Thyroid gland (tissue), 4 donors: ENCODE measurements at places on chromosomes 11 and 22. TPM values are rescaled to one million over a fixed set of nuclear protein-coding genes. Genes with fewer than 3 reads are reported as not detected.

- H3K27ac ChIP-seq, result no peak overlapping the region
- no peaks in the 10 kb centered on the region for H3K36me3 ChIP-seq
- DNase-seq, result no peak
- no peaks in the 10 kb centered on the region for H3K4me1 ChIP-seq
- H3K27me3 ChIP-seq, result no peaks in the 10 kb centered on the region
These were observed 54.8 kb upstream of the SPON1 start for GRCh38 chr11:13907678-13908077.

DNA sequence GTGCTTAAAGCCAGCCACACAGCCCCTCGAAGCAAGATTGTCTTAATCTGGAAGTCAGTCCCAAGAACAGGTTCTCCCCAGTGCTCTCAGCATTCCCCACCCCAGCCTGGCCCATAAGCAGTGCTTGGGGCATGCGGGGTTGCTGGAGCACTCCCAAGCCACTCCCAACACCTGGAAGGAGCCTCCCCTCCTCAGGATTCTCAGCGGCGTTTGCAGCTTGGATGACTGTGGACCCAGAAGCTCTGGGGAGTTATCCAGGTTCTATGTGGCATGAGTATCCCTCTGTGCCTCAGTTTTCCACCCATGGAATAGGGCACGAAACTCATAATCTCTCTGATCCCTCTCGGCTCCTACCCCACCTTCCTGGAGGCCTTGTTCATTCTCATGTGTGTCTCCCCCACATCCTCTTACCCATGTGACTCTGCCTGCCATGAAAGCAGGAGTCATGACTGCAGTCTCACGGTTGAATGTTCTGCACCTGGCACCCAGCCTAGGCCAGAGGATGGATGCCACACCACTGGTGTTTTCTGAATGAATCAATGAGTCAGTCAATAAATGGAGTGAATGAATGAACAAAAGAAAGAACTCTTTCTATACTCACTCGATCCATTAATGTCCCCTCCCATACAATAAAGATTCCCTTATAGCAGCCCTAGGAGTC, 33.4 kb upstream of the WNT7B start:
- no peak overlapping the region for H3K4me3 ChIP-seq
- peaks cover 40% of the 10 kb centered on the region for H3K4me1 ChIP-seq
- no peaks in the 10 kb centered on the region for H3K36me3 ChIP-seq

DNA sequence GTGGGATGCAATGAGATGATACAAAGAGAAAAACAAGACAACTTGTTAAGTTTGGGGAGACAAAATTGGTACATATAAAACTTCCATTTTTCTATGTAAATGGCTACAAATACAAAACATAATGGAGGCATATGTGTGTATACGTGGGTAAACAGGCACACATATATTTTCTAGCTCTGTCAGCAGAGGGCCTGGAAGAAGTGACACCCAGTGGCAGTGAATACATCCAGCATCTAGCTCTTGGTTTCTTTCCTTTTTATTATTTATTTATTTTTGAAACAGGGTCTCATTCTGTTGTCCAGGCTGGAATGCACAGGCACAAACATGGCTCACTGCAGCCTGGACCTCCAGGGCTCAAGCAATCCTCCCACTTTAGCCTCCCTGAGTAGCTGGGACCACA, 5.0 kb upstream of the RASL10A start:
- no peak overlapping the region for H3K4me3 ChIP-seq
- DNase-seq, result no peak
- no peaks in the 10 kb centered on the region for H3K36me3 ChIP-seq
- H3K27ac ChIP-seq, result no peak overlapping the region
- no peaks in the 10 kb centered on the region for H3K27me3 ChIP-seq
- H3K4me1 ChIP-seq, result peaks cover 4% of the 10 kb centered on the region

GRCh38 chr22:37059876-37060449, 8.4 kb downstream of the KCTD17 start:
- no peaks in the 10 kb centered on the region for H3K4me1 ChIP-seq
- no peaks in the 10 kb centered on the region for H3K36me3 ChIP-seq
- no peak overlapping the region for H3K4me3 ChIP-seq
- no peak overlapping the region for H3K27ac ChIP-seq

GRCh38 chr11:133809569-133810491, 35.5 kb downstream of the SPATA19 start:
- no peaks in the 10 kb centered on the region for H3K4me1 ChIP-seq
- no peaks in the 10 kb centered on the region for H3K27me3 ChIP-seq
- no peak overlapping the region for H3K27ac ChIP-seq
- DNase-seq, result no peak

- no peak overlapping the region for H3K27ac ChIP-seq
- no peak overlapping the region for H3K4me3 ChIP-seq
- peaks cover 4% of the 10 kb centered on the region for H3K4me1 ChIP-seq
- peak; percentile 81 for DNase-seq
- H3K36me3 ChIP-seq, result no peaks in the 10 kb centered on the region
These were observed 14.4 kb upstream of the SERPINH1 start for GRCh38 chr11:75547617-75548058.

DNA sequence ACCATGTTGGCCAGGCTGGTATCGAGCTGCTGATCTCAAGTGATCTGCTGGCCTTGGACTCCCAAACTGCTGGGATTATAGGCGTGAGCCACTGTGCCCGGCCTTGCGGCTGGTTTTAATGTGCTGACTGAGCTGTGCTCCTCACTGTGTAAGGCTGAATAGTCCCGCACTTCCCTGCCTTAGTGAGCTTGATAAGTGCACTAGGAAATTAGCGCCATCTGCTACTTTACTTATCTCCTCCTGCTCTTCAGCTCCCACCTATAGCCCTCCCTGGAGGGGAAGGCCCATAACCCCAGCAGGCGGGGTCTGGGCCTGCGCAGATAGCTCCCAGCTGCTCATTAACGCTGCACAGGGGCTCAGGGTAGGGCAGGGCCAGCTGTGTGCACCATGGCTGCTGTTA, 49.4 kb downstream of the CLMP start:
- no peak for DNase-seq
- H3K27ac ChIP-seq, result no peak overlapping the region
- H3K4me1 ChIP-seq, result peaks cover 7% of the 10 kb centered on the region
- no peak overlapping the region for H3K4me3 ChIP-seq
- no peaks in the 10 kb centered on the region for H3K36me3 ChIP-seq

DNA sequence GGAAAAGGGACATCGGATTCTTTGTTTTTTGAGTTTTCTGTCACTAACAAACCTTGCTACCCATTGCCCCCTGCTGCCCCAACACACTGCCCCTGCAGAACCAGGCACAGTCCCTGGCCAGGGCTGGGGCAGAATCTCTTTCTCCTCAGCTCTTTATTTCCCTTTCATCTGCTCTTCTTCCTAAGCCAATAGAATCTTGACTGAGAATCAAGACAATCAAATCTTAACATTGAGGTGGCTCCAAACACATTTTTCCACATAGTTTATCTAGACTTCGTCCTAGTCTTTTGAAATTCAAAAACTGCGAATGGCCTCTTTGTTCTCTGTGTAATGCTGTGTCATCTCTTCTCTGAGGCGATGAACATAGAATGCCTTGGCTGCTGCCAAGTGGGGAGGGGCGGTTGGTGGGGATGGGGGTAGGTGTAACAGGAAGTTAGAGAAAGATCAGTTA, 16.1 kb upstream of the NTM start:
- H3K27me3 ChIP-seq, result no peaks in the 10 kb centered on the region
- no peaks in the 10 kb centered on the region for H3K36me3 ChIP-seq
- H3K4me3 ChIP-seq, result no peak overlapping the region
- DNase-seq, result no peak
- no peak overlapping the region for H3K27ac ChIP-seq

DNA sequence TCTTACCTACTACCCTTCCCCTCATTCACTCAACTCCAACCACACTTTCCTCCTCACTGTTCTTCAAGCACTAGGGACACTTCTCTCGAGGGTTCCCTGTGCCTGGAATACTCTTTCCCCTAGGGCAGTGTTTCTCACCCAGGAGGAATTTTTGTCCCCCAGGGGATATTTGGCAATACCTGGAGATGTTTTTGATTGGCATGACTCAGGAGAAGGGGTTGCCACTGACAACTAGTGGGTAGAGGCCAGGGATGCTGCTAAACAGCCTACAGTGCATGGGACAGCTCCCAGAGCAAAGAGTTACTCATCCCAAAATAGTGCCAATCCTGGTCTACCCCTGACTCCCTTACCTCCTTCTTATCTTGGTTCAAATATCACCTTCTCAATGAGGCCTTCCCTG, 40.0 kb downstream of the BTG4 start:
- no peak overlapping the region for H3K27ac ChIP-seq
- H3K4me3 ChIP-seq, result no peak overlapping the region
- no peak for DNase-seq
- H3K27me3 ChIP-seq, result no peaks in the 10 kb centered on the region
- H3K36me3 ChIP-seq, result no peaks in the 10 kb centered on the region

DNA sequence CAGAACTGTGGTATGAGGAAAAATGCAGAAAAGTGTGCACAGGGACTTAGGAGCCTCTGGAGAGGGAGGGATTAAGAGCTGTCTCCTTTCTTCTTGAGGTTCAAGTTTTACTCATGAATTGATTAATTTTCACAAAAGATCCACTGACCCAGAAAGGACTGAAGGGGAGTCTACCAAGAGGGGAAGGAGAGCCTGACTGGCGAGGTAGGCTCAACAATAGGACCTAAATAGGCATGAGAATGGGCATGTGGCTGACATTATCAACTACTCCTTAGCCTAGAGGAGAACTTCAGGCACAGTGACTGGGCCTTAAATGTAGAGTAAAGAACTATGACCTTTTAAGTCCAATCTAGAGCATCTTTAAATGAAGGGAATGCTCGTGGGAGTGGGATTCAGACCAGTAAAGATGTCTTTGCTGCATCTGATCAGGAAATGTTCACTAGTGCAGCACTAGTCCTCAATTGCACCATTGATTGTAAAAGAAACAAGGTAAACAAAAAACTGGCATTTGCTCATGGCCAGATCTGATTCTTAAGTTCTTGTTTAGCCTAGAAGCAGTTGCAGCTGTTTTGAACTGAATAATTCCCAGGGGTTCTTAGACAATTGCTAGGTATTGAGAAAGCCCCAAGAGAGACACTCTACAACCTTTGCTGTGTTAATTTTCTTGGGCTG, 135.6 kb downstream of the RAB38 start:
- H3K36me3 ChIP-seq, result no peaks in the 10 kb centered on the region
- no peak overlapping the region for H3K27ac ChIP-seq
- H3K4me3 ChIP-seq, result no peak overlapping the region

DNA sequence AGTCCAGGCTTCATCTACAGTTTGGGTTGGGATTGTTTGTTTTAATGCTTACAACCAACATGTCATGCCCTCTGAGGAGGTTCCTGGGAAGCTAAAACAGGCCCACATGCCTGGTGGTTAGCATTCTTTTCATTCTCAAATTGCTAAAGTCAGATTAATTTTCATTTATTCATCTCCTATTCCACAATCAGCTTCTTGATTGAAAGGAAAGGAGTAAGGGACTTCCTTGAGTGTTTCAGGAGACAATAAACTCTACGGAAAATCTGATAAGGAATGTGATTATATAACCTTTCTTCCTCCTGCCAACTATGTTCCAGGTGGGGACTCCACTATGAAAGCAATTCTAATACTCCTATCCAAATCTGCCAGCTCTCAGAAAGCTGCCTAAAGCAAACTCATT, 30.8 kb downstream of the MRTFA start:
- H3K27ac ChIP-seq, result peak overlapping the region; percentile 78
- no peaks in the 10 kb centered on the region for H3K36me3 ChIP-seq
- H3K27me3 ChIP-seq, result no peaks in the 10 kb centered on the region
- no peak overlapping the region for H3K4me3 ChIP-seq
- peaks cover 66% of the 10 kb centered on the region for H3K4me1 ChIP-seq
- no peak for DNase-seq

DNA sequence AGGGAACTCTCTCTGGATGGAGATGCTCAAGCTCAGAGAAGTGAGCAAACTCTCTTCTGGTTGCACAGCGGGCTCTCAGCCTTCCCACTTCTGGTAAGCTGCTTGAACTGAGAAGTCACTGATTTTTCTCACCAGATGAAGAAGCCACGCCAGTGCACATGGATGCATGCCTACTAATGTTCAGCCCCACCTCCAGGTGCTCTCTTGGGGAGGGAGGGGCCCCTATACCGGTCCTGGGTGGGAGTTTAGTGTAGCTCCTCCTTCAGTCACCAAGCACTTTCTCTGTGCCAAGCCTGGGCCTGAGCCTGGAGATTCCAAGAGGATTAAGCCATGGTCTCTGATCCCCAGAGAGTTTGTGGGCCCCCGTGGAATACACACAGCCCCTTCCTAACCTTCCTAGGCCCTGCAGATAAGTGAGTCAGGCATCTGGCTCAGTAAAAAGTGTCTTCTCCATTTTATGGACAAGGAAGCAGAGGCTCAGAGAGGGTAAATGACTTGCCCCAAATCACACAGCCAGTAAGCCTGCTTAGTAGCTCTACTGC, 142.2 kb downstream of the ST3GAL4 start:
- H3K27ac ChIP-seq, result no peak overlapping the region
- H3K27me3 ChIP-seq, result no peaks in the 10 kb centered on the region
- no peaks in the 10 kb centered on the region for H3K36me3 ChIP-seq

DNA sequence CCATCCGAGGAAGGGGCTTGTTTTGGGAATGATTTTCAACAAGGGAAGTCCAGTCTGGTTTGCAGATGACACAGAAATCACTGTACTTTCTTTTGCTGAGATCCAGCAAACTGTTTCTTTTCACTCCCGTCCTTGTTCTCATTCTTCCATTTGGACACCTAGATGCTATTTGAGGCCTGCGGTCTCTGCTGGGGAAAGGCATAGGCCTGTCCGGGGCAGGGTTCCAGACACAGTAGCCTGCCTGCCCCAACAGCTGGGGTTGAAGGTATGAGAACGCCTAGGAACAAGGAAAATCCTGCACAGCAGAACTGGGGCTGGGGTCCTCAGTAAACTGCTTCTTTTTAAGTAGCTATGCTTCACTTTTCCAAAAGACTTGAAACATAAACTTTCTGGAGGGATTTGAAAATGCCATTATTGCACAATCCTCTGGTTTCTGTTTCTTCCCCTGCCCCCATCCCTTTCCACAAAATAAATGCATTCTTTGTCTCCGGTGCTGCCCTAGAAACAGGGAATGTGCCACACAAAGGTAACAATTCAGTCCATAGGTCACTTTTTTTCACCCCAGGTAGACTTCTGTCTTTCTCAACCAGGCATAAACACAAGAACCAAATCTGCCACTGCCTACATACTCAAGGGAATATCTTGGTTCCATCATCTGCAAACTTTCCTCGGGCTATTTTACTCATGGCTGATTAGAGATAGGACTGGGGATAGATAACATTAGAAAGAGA, 174.8 kb upstream of the MTMR2 start:
- DNase-seq, result peak; percentile 22
- H3K4me1 ChIP-seq, result peaks cover 66% of the 10 kb centered on the region
- no peak overlapping the region for H3K4me3 ChIP-seq
- peak overlapping the region; percentile 97 for H3K27ac ChIP-seq

- no peaks in the 10 kb centered on the region for H3K36me3 ChIP-seq
- H3K27me3 ChIP-seq, result no peaks in the 10 kb centered on the region
- H3K27ac ChIP-seq, result no peak overlapping the region
- no peaks in the 10 kb centered on the region for H3K4me1 ChIP-seq
- no peak overlapping the region for H3K4me3 ChIP-seq
These were observed 18.0 kb upstream of the IGSF22 start for GRCh38 chr11:18743900-18744514.

- no peak for DNase-seq
- H3K4me3 ChIP-seq, result no peak overlapping the region
- no peak overlapping the region for H3K27ac ChIP-seq
- H3K27me3 ChIP-seq, result no peaks in the 10 kb centered on the region
- H3K36me3 ChIP-seq, result no peaks in the 10 kb centered on the region
These were observed 32.0 kb upstream of the CCDC134 start for GRCh38 chr22:41768430-41768829.

Gene GPR83
- 0.81 TPM for total RNA-seq

Gene TLCD5
- 13.6 TPM for total RNA-seq

Gene C22orf23
- total RNA-seq, result 0.67 TPM

Gene TMEM121B
- total RNA-seq, result 0.10 TPM

Gene OR5B21
- not detected for total RNA-seq

Gene DENND5A
- total RNA-seq, result 80.8 TPM

Gene RIMBP3C
- 0.45 TPM for total RNA-seq

Gene MS4A12
- not detected for total RNA-seq

Gene ENTHD1
- total RNA-seq, result not detected

Gene IGF2
- 9.9 TPM for total RNA-seq

Gene MS4A15
- total RNA-seq, result not detected

Gene SEPTIN3
- 0.22 TPM for total RNA-seq
